LHCN-M2 (cell line): ENCODE measurements at places on chromosomes 16 and 17. TPM values are rescaled to one million over a fixed set of nuclear protein-coding genes. Genes with fewer than 3 reads are reported as not detected.

GRCh38 chr17:29563816-29564215, 3.0 kb downstream of the ABHD15 start:
- DNase-seq, result peak; percentile 41

DNA sequence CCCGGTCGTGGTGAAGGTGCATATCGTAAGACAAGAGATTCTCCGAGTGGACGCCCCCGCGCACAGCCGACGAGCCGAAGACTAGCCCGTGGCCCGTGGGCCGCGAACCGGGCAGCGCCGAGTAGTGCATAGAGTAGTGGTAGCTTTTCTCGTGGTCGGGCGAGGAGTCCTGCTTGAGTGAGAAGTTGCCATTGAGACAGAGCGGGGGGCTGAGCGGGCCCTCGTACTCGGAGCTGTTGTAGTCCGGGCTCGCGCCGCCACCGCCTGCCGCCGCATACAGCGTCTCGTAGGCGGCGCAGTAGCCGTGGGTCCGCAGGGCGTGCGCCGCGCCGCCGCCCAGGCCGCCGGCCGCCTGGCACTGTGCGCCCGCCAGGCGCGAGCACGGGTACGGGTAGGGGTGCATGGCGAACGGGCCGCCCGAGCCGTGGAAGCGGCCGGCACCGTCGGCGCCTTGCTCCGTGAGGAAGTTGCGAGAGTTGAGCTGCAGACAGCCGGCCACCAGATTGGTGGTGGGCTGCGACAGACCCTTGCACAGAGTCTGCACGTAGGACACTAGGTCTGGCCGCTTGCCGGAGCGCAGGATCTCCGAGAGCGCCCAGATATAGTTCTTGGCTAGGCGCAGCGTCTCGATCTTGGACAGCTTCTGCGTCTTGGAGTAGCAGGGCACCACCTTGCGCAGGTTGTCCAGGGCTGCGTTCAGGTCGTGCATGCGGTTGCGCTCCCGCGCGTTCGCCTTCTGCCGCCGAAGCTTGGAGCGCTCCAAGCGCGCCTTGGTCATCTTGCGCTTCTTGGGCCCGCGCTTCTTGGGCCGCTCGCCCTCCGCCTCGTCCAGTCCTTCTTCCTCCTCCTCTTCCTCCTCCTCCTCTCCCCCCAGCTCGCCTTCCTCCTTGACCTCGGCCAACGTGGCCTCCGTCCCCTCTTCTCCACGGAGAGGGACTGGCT, 2.0 kb downstream of the NEUROD2 start:
- DNase-seq, result peak; percentile 14

- no peak for DNase-seq
Observed at GRCh38 chr16:73998707-73999106, 297.9 kb upstream of the PSMD7 start.

DNA sequence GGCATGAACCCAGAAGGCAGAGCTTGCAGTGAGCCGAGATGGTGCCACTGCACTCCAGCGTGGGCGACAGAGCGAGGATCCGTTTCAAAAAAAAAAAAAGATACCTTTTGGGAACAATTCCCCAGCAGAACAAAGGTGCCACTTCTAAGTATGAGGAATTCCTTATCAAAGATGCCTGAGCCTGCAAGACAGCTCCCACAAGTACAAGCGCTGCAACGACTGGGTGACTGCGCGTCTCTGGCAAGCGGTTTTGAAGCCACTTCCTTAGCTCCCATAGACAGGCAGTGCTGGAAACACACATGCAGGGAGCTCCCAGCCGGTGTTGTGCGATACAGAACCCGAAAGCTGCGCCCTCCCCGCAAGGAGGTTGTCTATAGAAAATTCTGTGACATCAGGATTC, 60.5 kb downstream of the ADCY9 start:
- no peak for DNase-seq

- DNase-seq, result no peak
Observed at GRCh38 chr17:34133350-34133749, 121.7 kb upstream of the CCL2 start.

GRCh38 chr16:70659953-70660671, 13.8 kb downstream of the IL34 start:
- DNase-seq, result no peak

GRCh38 chr16:55294931-55295342, 29.1 kb upstream of the IRX6 start:
- DNase-seq, result peak; percentile 12

- no peak for DNase-seq
Observed at GRCh38 chr16:82833378-82833993, 206.7 kb downstream of the CDH13 start.

DNA sequence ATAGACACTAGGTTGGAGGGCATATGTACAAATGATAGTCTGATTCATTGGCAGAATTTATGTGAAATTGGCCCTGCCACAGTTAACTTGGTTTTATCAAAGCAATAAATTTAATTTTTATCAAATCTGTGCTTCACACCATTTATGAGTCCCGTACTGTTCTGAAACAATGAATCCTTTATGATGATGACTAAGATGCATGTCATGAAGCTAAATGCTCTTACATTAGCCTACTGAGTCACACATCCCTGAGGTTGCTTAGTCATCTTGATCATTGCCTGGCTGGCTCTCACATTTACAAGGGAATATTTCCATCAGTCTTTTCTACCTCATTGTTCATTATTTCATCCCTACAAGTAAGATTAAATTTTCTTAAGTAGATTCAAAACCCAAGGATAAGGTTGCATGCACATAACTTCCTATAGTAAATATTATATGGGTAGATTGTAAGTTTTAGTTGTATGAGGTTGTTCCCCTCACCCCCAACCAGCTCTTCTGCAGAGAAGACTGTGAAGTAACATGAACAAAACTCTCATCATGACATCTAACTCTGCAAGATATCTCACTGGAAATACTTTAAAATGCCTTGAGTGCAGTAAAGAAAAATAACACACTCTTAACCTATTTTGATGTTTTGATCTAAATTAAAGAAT, 170.7 kb downstream of the CYB561 start:
- DNase-seq, result peak; percentile 99

DNA sequence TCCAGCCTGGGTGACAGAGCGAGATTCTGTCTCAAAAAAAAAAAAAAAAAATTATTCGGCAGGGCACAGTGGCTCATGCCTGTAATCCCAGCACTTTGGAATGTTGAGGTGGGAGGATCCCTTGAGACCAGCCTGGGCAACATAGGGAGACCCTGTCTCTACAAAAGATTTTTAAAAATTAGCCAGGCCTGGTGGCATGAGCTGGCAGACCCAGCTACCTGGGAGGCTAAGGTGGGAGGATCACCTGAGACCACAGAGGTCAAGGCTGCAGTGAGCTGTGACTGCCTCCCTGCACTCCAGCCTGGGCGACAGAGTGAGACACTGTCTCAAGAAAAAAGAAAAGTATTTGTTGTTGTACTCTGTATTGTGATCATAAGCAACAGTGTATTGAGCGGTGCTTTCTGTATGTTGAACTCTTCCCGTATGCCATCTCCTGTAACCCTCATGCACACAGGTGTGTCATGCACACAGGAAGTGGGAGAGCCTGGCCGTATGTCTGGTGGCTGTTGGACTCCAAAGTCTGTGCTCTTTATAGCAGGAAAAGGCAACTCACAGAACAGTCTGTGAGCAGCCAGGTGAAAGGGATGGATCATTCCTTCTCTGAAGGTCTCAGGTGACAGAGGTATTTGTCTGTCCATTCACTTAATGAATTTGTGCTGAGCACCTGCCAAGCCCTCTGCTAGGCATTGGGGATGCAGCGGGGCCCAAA, 17.1 kb downstream of the CDH1 start:
- no peak for DNase-seq

- DNase-seq, result no peak
Observed at GRCh38 chr16:85678821-85679220, 9.9 kb downstream of the GINS2 start.

DNA sequence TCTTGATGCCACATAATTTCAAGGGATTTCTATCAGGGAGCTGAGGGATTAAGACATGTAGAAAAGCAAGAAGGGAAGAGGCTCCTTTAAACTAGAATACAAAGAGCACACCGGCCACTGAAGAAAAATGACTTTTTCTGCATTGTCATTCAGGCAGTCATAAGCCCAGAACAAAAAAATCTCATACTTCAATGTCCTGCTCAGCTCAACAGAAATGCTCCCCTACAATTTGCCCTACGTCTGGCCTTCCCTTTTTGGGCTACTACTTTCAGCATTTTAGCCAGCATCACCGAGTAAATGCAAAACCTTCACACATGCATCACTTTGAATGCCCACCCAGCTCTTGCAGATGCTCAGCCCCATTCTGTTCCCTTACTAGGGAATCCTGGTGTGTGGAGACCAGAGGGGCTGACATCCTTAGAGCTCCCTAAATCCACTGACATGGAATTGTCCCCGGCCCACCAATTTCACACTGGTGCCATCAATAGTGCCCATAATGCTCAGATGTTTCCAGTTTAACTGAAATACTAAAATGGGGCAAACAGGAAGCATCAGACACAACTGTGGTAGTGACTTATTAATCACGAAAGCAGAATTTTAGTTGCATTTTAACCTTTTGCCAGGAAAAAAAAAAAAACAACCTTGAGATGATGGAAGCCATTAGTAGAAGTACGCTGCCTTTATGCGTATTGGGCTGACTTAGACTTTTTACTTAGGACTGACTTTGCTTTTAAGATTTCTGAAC, 2.7 kb downstream of the MAP3K14 start:
- no peak for DNase-seq

- DNase-seq, result no peak
Observed at GRCh38 chr16:49112754-49113153, 168.9 kb downstream of the CBLN1 start.

DNA sequence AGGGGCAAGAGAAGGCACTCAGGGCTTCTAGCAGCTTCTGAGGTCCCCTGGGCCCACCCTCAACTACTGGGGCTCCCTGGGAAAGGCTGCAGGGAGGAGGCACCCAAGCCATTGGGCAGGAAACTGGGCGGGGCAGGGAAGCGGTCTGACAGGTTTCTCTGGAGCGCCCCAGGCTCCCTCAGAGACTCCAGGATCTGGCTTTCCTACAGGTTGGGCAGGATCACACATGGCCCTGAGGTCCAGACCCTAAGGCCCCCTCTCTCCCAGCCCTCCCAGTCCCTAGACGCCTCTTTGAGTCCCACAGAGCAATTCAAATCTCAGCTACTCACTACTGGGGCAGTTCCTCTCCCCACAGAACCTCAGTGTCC, 14.3 kb downstream of the JUP start:
- no peak for DNase-seq

- no peak for DNase-seq
Observed at GRCh38 chr16:35626041-35626440, 2166.6 kb downstream of the TP53TG3F start.

GRCh38 chr17:3497101-3497500, 21.3 kb downstream of the ASPA start:
- DNase-seq, result no peak

GRCh38 chr17:15119968-15120367, 145.2 kb downstream of the PMP22 start:
- DNase-seq, result no peak

DNA sequence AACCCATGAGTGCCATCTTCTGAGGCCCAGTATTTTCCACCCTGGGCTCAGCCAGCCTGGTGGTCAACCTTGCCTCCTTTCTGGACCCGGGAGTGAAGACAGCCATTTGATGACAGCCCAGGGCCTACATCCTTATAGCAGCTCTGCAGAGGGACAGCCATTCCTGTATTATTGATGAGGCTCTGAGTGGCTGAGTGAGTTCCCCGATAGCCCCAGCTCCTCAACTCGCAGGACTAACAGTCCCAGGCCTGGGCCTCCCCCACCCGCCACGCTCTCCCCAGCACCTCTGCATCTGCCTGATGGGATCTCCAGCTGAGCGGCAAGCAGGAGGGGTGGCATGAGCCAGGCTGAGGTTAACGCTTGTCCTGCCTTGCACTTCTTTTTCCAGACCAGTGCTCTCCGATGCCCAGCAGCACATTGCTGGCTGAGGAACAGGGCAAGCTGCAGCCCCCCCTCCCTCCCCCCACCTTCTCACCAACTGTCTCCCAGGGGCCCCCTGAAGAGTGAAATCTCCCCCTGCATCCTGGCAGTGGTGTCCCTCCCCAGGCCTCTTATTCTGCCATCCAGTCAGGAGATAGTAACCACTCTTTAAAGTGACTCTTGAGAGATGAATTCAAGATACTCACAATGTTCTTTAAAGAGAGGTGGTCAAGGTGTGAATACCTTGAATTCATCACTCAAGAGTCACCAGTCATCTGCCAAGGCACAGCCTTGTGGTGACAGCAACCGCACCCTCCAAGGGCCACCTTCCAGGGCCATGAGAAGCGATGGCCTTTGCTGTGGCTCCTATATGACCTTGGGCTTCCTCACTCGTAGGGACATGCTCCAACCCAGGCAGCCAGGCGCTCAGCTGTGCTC, 23.5 kb downstream of the CACNG5 start:
- DNase-seq, result no peak

- DNase-seq, result no peak
Observed at GRCh38 chr16:68296693-68297092, 14.1 kb downstream of the SLC7A6OS start.

ITGA2B gene
- total RNA-seq, result 0.40 TPM in 1 of 2 replicates, not detected in the other

FOXJ1 gene
- total RNA-seq, result 0.26 TPM in 1 of 2 replicates, not detected in the other

LCMT1 gene
- 36.6 and 40.9 TPM in 2 replicates for total RNA-seq

HP gene
- not detected in 2 replicates for total RNA-seq

ATP2A3 gene
- 0.77 and 3.8 TPM in 2 replicates for total RNA-seq

ALDOC gene
- 38.5 and 47.4 TPM in 2 replicates for total RNA-seq

KRTAP4-3 gene
- total RNA-seq, result not detected in 2 replicates

AIPL1 gene
- total RNA-seq, result not detected in 2 replicates

AATK gene
- 0.06 and 0.23 TPM in 2 replicates for total RNA-seq
